ENCODE measurements at places on chromosomes 1 and 21.

GRCh38 chr1:28735961-28736449 lies 735 bp upstream of the YTHDF2 start:
- no peak for DNase-seq

DNA sequence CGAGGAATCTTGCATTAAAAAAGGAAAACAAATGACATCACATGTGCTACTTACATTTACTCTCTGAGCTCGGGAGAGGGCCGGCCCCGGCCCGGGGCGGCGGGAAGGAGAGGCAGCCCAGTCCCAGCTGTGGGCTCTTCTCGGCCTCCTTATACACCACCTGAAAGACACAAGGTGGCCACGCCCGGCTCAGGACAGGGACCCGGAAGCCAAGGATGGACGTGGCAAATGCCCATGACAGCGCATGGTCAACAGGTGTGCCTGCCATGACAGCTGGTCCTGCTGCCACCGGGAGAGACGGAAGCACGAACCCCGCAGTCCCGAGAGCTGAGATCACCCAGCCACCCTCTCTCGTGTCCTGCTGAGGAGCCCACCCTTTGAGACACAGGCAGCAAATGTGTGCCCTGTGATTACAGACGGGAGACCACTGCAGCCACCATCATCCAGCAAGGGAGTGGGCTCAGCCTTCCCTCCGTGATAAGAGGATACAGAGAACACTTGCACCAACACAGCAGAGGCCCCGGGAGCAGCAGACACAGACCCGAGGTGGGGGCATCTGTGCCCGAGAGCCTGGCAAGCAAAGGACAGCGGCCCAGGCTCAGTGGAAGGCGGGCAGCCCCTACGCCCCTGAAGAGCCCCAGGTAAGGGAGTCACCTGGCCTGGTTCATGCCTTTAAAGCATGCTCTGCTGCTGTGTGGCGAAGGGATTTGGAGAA lies 8.7 kb downstream of the TPRG1L start:
- no peak for DNase-seq

DNA sequence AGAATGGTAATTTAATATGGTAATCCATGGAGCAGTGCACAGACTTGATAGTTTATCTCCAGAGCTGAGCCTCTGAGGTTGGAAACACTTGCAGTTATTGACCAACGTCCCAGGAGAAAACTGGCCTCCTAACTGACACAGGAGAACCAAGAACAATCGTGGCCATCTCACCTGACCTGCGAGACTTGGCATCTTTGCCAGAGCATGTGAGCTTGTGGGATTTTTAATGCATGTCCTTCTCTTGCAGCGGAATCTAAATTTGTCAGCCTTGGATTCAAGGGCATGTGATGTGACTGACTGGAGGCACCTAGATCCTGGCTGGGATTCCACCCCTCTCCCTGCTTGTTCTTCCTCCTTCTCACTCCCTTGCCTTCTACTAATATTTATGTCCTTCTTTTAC lies 27.8 kb upstream of the SLC26A9 start:
- DNase-seq: no peak

- no peak for DNase-seq
Measured at GRCh38 chr1:239954836-239955235, 136.8 kb upstream of the FMN2 start.

GRCh38 chr1:18473195-18473815 lies 7.4 kb upstream of the KLHDC7A start:
- no peak for DNase-seq

DNA sequence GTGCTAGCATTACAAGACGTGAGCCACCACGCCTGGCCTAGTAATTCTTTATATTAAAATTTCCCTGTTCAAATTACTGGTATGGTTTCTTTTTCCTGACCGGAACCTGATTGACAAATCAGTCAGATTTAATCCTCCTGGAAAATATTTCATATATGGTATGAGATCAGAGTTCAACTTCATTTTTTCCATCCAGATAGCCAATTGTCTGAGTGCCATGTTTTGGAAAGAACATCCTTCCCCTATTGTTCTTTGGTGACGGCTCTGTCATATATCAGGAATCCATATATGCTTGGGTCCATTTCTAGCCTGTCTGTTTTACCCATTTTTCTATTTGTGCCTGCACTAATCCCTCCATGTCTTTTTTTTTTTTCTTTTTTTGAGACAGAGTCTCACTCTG lies 39.1 kb upstream of the KLF17 start:
- no peak for DNase-seq

DNA sequence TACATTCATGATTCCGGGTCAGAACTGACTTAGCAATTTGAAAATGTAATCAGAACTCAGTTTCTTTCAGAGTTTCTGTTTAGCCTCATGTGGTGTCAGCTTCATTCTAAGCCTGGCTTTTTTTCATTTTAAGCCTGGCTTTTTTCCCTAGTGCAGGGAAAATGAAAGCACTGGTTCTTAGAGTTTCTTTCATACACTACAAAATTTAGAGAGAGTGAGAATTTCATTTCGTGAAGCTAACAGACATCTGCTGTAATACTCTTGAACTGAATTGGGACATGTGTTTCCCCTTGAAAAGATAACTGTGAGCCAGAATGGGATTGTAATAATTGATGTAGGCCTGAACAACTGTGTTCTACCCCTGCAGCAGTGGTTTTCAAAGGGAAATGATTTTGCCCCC lies 95.3 kb upstream of the KIAA0040 start:
- no peak for DNase-seq
